Common myeloid progenitor, CD34-positive (primary cell): ENCODE measurements at places on chromosomes 11 and 22.

GRCh38 chr22:30078320-30079311, 1.6 kb upstream of the HORMAD2 start:
- peak; percentile 18 for DNase-seq

DNA sequence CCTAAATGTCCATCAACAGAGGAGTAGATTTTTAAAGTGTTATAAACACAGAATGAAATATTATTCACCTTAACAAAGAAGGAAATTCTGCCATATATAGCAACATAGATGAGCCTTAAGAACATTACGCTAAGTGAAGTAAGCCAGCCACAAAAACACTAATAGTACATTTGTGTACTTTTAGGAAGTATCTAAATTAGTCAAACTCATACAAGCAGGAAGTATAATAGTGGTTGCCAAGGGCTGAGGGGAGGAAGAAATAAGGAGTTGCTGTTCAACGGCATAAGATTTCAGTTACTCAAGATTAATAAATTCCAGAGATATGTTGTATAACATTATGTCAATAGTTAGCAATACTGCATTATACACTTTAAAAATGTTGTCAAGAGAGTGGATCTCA, 181.7 kb upstream of the ZC3H12C start:
- DNase-seq, result no peak

DNA sequence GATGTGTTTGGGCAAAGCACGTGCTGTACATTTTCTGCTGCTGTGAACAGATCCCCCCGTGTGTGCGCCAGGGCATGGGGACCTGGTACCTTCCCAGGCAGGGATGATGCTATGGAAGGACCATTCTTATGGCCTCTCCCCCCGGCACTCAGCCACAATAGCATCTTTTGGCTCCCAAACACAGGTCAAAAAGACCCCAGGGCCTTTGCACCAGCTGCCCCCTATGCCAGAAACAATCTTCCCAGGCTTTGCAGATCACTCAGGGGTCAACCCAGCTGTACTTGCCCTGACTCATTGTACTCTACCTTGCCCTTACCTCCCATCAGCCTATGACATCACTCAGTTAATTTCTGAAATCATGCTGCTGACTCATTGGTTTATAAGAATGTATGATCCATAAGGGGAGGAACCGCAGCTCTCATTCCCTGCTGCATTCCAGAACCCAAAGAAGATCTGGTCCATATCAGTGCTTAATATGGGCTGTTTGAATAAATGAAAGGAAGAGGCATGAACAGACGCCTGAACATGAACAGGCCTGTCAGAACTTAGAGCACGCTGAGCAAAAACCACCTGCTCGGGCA, 100.7 kb downstream of the CELSR1 start:
- no peak for DNase-seq

- DNase-seq, result no peak
These were observed 22.7 kb upstream of the CECR2 start for GRCh38 chr22:17346578-17346977.

- no peak for DNase-seq
These were observed 115.9 kb upstream of the CRYBB3 start for GRCh38 chr22:25083807-25084200.

GRCh38 chr11:106879832-106880546, 138.3 kb downstream of the GUCY1A2 start:
- DNase-seq, result no peak

DNA sequence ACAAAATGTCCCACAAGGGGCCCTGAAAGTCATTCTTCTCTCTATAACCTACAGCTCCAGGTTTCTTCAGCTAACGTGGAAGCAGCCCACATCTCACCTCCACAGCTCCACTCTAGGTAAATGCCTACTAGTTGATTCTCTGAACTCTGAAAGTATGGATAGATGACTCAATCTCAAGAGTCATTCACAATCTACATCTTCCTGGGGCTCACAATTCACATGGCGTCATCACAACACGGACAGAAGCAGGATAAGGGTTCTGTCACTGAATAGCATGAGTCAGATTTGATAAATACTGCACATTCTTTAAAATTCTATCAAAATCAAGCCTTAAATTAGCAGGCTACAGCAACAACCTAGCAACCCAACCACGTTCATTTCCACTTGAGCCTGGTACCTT, 96.3 kb downstream of the PLEKHA7 start:
- no peak for DNase-seq

GRCh38 chr11:58622344-58622743, at the start of gene CNTF:
Gene CNTF, plus strand, starts transcription at chr11:58622665. Its CDS starts 88 bp downstream, at chr11:58622753.
- peak; percentile 17 for DNase-seq
